ENCODE measurements at places on chromosomes 13 and 19.

- DNase-seq = no peak
Measured at GRCh38 chr13:113403255-113404104, 39.5 kb upstream of the GRTP1 start.

- no peak for DNase-seq
Measured at GRCh38 chr19:40555978-40556689, 20.5 kb upstream of the SHKBP1 start.

DNA sequence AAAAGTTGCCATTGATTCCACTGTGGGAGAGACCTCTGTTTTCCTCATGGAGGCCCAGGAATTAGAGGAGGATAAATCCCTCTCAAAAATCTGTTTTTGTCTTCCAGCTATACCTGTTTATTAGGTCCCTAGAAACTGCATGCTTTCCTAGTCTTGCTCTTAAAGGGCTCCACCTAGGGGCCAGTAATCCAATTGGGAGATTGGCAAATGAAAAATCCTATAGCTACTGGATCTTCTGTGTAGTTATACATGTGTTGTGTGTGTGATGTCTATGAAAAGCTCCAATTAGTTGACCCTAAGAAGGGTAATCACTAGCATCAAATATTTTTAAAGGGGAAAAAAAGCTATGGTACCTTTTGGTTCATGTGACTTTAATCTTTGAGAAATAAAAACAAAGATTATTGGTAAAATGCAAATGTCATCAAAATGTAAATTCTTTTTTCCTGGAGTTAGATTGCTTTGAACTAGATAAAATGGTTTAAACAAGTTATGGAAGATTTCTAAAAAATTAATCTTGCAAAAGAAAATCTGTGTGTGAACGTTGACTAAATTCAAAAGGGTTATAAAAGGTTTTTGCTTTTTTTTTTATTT is 63.4 kb upstream of the C1QTNF9B start:
- DNase-seq = no peak

GRCh38 chr13:32585550-32586079 is 637 bp upstream of the PDS5B start:
- DNase-seq = no peak

- no peak for DNase-seq
Measured at GRCh38 chr13:73045031-73045430, 13.8 kb upstream of the KLF5 start.

DNA sequence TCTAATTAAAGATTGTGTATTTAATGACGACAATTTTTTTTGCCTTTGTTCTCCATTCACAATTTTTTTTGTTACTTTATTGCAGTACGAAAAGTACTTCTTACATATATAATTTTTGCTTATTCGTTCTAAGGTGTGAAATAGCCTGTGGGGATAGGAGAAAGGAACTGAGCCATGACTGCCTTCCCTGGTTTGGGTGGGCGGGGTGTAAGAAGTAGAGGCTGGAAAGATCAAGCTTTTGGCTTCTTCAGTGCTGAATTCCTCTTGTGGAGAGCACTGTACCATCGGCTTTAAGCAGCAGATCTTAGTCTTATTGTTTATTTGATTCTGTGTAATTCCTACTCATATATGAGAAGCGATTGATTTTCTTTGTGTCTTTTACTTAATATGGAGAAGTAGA is 115.8 kb downstream of the NBEA start:
- DNase-seq = no peak

- no peak for DNase-seq
Measured at GRCh38 chr13:46022481-46022880, 30.1 kb downstream of the ZC3H13 start.

GRCh38 chr13:37534181-37534580 is 64.4 kb downstream of the POSTN start:
- DNase-seq = no peak

- no peak for DNase-seq
Measured at GRCh38 chr13:85974608-85975366, 175.6 kb upstream of the SLITRK6 start.

GRCh38 chr13:36261976-36262375 is 35.6 kb downstream of the CCDC169 start:
- no peak for DNase-seq

DNA sequence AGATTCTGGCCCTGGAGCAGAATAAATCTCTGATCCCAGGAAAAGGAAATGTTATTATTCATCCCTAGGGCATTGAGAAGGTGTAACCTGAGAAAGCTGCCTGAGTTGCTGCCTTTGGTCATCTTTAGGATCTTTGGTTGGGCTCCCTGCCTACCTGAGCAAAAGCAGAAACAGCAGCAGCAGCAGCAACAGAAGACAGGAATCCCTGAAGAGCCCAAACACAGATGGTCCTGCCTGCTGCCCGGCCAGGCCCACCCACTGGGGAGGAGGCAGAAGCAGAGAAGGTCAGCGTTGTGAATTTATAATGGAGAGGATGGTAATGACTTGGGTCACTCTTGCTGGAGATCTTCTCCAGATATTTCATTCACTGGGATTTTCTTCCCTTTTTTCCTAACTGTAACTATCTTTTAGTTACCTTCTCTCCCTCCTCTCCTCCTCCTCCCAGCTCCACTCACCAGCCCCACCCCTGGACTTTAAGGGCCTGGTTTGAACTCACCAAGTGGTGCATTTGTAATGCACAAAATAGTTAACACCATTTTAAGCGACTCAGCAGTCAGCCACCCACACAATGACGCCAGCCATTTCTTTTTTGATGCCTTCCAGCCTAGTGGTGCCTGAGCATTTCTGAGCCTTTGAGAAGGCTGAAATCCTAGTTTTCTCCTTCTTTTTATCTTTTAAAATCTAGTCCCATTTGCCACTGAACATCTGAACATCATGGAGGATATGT is 91.7 kb downstream of the HSPH1 start:
- DNase-seq = no peak

GRCh38 chr19:41796901-41797300 is 514 bp downstream of the CEACAM3 start:
- no peak for DNase-seq
